Lung microvascular endothelial cell (primary cell): ENCODE measurements at places on chromosomes 5 and 9.

GRCh38 chr9:10146517-10147331, 466.1 kb downstream of the PTPRD start:
- DNase-seq: no peak

- no peak for DNase-seq
These were observed 421.0 kb downstream of the GADD45G start for GRCh38 chr9:90025816-90026215.

DNA sequence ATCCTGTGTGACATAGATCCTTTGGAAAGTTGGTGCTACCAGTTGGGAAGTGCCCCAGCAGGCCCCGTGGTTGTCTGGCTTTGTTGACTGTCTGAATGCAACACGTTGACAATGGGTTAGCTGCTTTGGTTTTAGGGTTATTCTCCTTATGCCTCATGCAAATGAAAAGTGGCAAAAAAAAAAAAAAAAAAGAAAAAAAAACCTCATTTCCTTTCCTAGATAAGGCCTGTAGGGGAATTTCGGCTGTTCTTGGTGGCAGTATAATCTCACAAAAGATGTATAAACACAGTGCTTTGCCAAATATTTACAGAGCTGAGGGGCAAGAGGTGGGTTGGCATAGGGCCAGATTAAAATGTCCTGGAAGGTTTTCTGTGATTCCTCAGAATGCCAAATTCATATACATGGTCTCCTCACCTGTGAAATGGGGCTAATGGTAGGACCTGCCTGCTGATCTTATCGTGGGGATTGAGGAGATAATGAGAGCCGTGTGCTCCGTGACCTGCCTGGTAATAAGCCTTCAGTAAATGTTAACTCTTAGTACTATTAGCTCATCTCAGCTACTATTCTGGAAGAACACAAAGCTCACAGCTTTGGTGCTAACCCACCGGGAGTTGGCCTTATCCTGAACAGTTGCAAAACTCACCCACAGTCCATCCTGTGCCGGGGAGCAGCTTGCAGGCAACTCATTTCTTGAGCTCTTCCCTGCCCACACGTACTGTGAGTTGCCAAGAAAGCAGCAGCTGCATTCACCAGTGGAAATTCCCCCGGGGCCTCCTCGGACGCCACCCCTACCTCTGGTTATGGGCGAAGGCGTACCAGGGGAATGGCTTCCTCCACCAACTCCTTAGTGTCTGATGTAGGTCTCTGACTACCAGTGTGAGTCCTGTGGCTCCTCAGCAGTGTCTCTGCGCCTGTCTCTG, 220.3 kb downstream of the NR3C1 start:
- DNase-seq: peak; percentile 23

DNA sequence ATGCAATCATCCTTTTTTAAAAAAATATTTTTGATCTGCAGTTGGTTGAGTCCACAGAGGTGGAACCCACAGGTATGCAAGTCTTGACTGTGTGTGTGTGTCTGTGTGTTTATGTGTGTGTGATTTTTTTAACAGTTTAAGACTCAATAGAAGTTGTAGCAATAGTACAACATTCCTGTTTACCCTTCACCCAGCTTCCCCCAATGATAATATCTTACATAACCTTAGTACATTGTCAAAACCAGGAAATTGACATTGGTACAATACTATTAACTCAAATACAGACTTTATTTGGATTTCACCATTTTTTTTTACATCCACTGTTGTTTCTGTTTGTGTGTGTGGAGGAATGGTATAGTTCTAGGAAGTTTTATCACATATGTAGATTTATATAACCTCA, 81.8 kb downstream of the SV2C start:
- no peak for DNase-seq

DNA sequence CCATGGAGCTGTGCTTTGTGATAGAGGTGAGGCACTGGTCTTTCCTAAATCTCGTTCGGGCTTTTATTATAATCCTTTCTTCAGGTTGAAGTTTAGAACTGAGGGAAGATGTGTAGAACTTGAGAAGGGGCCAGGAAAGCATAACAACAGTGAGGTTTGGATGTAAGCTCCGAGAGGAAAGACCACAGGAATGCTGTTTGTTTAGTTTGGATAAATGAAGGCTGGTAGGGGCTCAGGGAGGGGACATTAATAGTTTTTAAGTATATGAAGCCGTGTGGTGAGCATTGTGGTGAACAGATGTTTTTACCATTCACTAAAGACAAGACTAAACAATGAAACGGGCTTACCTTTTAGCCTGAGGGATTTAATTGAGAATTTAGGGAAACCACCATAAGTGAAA, 130.8 kb downstream of the ARHGAP26 start:
- DNase-seq: no peak

- DNase-seq: no peak
These were observed 584.5 kb upstream of the DMAC1 start for GRCh38 chr9:8384091-8384490.

DNA sequence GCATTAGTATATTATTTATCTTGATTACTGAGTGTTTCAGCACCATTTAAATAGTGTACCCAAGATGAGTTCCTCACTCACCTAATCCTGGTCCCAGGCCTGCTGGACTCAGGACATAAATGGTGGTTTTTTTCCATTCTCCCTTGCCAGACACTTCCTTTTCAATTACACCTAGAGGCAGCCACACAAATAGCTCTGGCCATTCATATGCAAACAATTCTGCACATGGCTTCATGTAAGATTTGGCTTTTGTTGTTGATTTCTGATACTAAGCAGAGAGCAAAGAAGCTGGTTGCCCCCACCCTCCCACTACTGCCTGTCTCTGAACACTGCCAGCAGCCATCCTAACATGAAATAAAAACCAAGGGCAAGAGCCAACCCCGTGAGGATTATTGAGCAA, 180.4 kb downstream of the SEMA5A start:
- DNase-seq: peak; percentile 52

GRCh38 chr9:114122136-114123027, 23.3 kb upstream of the KIF12 start:
- DNase-seq: no peak

GRCh38 chr5:16453609-16454008, 12.0 kb downstream of the ZNF622 start:
- DNase-seq: no peak

GRCh38 chr5:147760086-147760875, 22.2 kb downstream of the JAKMIP2 start:
- DNase-seq: no peak

DNA sequence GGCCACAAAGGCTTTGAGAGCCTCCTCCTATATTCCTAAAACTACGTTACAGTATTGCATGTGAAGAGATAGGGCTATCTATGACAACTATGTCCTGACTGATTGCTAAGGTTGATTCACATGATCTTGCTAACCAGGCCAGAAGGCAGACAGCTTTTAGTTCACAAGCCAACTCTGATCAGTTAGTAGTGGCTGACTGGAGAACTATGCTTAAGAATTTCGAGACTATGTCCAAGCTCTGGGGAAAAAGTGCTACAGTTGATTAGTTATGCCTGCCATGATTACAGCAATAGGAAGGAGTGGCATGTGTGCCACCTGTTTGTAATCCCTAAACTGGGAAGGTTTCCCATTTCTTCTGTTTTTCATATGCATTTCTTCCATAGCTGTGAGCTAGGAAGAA, 223.4 kb downstream of the DOCK8 start:
- DNase-seq: no peak

- DNase-seq: no peak
These were observed 66.5 kb downstream of the COX7C start for GRCh38 chr5:86684222-86684621.

DNA sequence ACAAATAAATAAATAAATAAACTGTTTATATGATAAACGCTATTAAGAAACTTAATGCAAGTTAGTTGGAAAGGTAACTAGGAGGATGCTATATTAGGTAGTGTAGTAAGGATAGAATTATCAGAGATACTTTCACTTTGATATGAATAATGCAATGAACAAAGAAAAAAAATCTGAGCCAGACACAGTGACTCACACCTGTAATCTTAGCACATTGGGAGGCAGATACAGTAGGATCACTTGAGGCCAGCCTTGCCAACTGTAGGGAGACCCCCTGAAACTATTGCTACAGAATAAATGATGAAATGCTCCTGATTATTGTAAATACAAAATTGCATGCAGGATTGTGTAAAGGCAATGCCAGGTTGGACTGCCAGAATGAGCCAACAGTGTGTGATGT, 109.2 kb downstream of the ANXA2R start:
- no peak for DNase-seq

- no peak for DNase-seq
These were observed 11.5 kb downstream of the PDLIM4 start for GRCh38 chr5:132268769-132269551.

DNA sequence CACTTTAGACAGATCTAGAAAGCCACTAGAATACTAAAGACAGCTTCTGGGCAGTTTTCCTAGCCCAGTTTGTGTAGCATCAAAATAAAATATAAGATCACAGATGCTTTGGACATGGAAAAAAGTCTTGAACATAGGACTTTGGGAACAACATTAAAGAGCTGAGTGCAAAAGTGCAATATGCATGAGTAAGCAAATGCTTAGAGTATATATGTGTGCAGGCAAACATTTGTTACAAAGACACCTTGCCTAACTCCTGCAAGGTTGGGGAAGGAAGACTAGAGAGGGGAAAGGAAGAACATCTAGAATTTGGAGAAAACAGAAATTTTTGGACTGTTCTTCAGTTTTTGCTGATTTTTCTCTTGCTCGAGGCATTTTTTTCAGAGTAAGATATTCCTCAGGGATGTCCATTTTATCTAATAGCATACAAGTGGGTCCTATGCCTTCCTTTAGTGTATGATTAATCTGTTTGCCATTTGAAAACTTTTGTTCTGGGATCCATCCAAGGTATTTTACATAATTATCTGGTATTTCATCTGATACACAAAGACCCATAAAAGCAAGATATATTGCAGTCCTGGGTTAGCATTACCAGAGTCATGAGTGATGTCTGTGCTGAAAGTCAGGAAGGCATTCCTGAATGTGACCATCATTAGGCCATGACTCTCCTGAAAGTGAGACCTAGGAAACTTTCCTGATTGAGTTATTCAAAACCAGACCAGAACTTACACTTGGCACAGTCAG, 142.0 kb upstream of the RGMB start:
- DNase-seq: no peak

DNA sequence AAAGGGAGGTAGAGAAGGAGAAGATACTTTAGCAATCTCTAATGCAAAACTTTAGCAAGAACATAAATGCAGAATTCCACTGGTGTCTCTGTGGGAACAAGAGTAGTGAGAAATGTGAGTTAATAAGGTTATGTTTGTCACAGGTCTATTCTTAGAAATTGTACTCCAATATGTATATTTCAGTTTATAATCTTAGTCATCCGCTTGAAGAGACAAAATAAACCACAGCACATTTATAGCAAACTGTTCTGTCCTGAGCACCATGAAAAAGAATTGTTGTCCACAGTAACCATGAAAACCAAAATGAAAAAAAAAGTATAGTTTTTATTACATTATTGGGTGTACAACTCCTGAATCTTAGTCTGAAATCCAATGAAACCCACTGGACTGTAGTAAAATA, 93.6 kb upstream of the TSLP start:
- DNase-seq: no peak

- no peak for DNase-seq
These were observed 332.4 kb downstream of the CDH18 start for GRCh38 chr5:19655627-19656026.

GRCh38 chr9:28624771-28625170, 1051.5 kb upstream of the C9orf72 start:
- no peak for DNase-seq

DNA sequence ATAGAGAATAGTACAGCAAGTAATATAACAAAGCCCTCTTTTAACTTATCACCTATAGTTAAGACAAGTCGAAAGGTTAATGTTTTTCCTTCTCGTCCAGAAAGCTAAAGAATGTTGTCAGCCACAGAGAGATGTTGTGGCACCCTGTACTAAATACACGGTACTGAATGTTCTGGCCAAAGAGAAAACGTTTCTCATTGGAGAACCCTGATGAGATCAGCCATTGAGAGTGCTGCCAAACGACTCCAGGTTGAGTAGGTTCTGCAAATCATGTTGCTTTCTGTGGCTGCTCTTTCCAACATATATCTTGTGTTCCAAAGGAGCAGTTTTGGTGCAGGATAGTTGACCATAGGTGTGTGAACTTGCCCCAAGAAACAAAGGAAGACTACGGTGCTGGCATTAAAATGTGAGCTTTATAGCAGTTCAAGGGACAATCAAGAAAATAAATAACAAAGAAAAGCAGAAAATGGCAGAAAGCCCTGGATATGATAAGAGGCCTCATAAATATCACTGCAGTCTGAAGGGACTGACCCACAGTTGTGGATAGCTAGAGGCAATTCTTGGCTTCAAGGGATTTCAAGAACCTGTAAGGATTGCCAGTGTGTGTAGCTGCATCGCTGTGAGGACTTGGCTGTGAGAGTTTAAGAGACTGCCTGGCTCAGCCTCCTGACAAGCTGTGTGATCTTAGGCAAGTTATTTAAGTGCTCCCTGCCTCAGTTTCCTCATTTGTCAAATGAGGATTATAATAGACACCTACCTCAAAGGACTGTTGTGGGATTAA, 102.7 kb downstream of the ARHGEF28 start:
- DNase-seq: no peak

GRCh38 chr9:70517926-70518610, 103.6 kb upstream of the KLF9 start:
- DNase-seq: no peak

- DNase-seq: peak; percentile 80
These were observed 332.3 kb downstream of the CWC27 start for GRCh38 chr5:65100911-65101631.

DNA sequence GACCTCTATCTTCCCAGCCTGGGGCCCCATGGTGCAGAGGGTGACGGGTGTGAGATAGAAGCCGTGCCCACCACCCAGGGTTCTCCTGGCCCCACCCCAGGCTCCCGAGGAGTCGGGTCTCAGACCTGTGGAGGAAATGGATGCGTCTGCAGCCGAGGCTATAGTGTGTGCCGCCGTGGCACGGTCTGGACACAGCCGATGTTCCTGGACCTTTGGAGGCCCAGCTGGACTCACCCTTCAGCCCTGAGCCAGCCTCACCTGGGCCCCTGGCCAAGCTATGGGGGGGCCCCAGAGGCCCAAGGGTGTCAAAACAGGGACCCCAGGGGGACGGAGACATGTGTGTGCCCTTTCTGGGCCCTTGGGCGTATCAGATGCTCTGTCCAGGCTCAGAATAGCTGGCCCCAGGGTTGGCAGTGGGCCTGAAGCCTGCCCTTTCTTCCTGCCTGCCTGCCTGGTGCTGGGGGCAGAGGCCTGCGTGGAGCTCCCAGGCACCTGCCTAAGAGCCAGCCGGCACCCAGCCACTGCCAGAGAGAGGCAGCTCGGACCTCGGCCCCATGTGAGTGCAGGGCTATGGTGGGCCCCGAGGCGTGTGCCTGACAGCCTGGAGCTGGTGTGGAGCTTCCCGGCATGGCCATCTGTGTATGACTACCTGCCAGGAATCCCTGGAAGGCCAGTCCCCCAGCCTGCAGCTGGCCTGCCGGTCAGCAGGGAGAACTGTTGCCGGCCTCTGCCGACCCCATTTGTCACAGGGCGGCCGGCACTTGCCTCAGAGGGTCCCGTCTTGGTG, 41.8 kb downstream of the KCNT1 start:
- DNase-seq: no peak
